ENCODE measurements at places on chromosomes 1 and 21. TPM values are rescaled to one million over a fixed set of nuclear protein-coding genes. Genes with fewer than 3 reads are reported as not detected.
A peak's percentile ranks its signal among the peaks of the same experiment; 100 is the strongest.

- DNase-seq = no peak
Observed at GRCh38 chr21:15301736-15302135, 236.9 kb upstream of the NRIP1 start.

DNA sequence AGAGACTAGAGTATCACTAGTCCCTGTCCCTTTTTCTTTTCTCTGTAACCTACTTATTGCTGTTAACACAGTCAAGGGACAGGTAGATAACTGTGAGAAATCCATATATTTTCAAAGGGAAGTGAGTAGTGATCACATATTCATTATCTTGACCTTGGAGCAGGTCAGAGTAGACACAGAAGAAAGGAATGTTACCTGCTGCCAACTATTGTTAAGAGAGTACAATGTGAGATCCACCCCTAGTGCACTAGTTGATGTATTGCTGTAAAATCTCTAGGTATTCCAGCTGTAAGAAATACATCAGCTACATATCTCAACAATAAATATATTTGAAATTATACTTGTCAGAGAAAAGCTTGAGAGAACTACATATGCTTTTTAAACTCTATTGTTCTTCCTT is 68.7 kb upstream of the ADGRL2 start:
- DNase-seq = no peak

DNA sequence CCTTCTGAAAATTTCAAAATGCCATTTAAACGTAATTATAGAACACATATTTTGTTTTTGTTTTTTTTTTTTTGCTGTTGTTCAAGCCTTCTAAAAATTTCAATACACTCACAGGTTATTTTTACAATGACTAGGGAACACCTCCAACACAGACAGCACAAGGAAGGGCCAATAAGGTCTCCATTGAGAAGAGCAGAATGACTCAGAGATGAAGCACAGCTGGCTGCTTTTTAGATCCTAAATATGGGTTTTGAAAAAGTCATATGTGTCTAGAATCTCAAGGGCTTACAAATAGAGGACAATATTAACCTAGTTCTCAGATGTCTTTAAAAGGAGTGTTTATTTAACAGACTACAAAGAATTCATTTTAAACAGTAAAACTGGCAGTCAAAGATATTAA is 104.6 kb downstream of the NEGR1 start:
- DNase-seq = no peak

- DNase-seq = no peak
Observed at GRCh38 chr1:175124861-175125260, 57.2 kb downstream of the TNN start.

GRCh38 chr1:183776731-183777130 is 28.2 kb upstream of the RGL1 start:
- DNase-seq = no peak

- no peak for DNase-seq
Observed at GRCh38 chr1:199546323-199546722, 481.2 kb upstream of the NR5A2 start.

DNA sequence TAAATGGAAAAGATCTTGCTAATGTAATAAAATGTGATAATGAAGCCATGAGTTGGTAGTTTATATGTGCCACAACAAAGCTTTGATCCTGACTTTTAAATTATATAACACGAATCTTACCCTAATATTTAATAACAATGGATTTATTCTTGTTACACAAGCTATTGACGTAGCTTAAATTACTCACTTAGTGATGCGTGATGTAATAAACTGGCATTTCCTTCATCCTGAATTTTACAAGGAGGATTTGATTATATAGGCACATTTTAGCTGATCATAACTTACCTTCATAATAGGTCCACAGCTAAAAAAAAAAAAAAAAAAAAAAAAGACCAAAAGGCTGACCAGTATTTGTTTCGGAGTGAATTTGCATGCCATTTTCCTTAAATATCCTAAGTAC is 76.2 kb upstream of the IVNS1ABP start:
- no peak for DNase-seq

DNA sequence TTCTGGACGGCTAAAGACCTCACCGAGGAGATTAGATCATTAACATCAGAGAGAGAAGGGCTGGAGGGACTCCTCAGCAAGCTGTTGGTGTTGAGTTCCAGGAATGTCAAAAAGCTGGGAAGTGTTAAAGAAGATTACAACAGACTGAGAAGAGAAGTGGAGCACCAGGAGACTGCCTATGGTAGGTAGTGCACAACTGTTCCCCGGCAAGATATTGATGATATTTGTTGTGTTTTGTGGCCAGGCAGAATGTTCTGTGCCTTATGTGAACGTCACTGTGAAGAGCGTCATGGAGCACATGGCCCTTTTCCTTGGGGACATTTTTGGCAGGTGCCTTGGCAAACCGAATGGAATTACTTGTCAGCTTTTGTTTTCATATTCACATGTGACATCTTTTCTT is 191.7 kb downstream of the DISC1 start:
- no peak for DNase-seq

DNA sequence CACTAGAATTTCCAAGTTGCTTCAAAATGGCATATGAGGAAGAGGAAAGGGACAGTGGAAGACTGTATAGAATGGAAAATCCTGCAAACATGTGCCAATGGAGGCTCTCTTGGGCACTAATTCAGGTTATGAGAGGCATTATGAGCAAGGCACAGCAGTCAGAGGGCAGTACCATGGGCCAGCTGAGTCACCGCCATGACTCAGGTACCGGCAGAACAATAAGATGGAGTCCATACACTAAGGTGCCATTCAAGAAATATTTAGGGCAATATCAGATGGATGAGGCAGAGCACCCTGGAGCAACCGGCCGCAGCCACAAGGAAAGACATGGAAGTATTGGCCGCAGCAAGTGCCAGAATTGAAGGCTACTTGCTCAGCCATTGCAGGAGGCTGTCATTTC is 25.6 kb upstream of the VAV3 start:
- no peak for DNase-seq

- peak; percentile 47 for DNase-seq
Observed at GRCh38 chr1:184212649-184213314, 161.3 kb downstream of the TSEN15 start.

GRCh38 chr1:236685205-236685916 is 938 bp upstream of the ACTN2 start:
- no peak for DNase-seq

B3GALT5 gene
- 1.2 TPM for polyA plus RNA-seq

MTMR11 gene
- polyA plus RNA-seq = 36.6 TPM
